ENCODE measurements at places on chromosomes 12 and 14.
A peak's percentile ranks its signal among the peaks of the same experiment; 100 is the strongest.

DNA sequence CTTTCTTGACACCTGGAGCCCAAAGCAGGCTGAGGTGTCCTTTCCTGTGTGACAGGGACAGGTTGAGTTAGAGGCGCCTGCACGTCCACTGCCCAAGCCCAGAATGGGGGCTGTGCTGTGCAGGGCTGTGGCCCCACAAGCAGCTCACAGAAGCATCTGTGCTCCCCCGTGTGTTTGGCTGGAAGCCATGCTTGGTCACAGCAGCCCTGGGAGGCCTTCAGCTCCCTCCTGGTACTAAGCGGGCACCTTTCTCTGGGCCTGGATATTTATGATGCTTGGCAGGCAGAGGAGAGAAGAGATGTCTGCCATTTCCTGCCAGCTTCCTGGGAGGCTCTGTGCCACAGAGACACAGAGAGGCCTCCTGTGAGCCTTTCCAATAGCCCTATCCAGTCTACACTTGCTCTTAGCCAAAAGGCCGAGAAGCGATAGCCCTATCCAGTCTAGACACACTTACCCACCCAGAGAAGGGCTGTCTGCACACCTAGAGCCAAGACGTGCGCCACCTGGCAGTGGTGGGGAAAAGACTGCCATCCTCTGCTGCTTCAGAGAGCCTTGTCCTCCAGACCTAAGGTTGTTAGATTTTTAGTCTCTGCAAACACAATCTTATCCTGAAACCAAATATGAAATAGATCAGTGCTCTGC lies 117.4 kb downstream of the GCH1 start:
- DNase-seq: no peak

- no peak for DNase-seq
These were observed 95.4 kb downstream of the ITPR2 start for GRCh38 chr12:26737487-26738030.

DNA sequence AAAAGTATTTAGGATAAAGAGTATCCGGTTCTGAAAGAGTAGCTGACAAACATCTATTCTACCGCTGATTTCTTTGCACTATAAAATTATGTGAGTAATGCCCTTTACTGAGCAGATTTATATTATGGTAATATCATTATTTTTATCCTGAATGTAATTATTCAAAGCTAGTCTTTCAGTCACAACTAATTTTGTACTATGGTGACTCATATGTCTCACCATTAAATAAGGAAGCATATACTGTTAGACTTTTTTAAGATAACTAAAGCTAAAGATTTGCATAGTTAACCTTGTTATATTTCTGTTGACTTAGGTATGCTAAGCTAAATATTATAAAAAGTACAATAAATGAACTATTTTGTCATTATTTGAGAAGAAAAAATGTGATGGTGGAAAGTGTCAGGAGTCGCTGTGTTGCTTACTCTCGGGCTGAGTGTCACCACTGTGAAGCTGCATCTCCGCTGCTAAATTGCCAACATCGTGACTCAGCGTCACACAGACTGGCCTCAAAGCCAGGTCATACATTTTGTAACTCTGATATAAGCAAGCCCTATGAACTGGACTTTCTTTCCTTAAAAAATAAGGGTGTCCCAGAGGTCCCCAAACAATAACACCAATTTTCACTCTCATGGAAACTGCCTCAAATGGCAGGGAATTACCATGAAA lies 69.1 kb upstream of the SSTR1 start:
- DNase-seq: no peak

GRCh38 chr14:99883866-99884650 lies 90.8 kb downstream of the EML1 start:
- DNase-seq: no peak

DNA sequence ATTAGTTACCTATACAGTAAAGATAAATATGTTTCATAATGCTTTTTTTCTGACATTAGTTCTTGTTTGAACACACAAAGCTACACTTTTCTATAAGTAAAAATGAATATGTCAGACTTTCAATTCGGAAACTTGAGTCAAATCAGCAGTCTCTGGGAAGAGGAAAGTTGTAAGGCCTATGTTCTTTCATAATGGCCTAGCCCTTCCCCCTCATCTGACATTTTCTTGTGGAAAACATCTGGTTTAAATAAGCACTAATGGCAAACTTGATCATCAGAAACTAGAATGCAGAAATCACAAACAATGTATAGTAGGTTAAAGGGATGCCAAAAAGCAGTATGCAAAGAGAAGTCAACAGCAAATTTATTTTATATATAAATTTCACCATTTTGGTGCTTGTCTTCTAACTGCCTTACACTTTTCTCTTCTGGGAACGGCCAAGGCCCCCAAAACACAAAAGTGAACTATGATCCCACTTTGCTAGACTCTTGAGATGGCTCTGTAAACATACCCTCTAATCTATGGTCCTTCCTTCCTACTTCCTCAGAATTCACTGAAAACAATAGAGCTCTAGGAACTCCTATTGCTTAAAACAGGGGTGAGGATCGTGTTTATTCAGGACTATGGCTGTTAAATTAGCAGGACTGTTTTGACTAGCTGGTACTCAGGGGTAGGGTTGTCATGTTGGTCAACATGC lies 444.1 kb downstream of the RAD51B start:
- no peak for DNase-seq

GRCh38 chr14:22556021-22556989 lies 32.7 kb downstream of the DAD1 start:
- DNase-seq: peak; percentile 96

- no peak for DNase-seq
These were observed 157.9 kb upstream of the GRIP1 start for GRCh38 chr12:66836623-66837310.

DNA sequence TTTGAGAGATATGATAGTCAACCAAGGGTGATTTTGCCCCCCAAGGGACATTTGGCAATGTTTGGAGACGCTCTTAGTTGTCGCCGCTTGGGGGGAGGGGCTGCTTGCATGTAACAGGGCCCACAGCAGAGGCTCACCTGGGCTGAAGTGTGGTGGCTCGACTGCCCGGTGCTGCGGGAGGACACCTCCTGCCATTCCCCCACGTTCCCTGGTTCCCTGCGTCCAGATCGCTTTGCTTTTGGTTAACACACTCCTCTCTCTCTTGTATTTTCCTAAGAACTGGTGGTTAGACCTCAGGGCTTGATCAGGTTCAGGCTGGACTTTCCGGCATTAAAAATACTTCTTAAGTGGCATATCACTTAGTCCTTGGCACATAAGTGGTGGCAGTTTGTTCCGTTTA lies 18.9 kb downstream of the PPP2R5C start:
- DNase-seq: no peak

DNA sequence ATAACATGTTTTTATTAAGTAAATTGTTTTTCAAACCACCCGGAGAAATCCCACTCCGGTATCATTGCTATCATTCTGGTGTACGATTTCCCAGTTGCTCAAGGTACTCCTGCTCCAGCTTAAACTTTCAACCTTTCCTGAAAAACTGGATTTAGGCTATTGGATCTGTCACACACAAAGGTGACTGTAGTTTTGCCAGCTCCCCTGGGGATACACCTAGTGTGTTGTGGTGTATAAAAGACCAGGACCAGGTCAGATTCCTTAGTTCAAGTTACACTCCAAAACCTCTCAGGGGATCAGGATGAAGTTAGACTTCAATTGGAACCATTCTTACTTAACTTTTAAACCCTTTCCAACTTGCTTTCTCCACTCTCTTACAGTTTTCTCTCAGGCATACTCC lies 303.9 kb downstream of the NOVA1 start:
- no peak for DNase-seq

- no peak for DNase-seq
These were observed 1635.4 kb upstream of the FLRT2 start for GRCh38 chr14:83894568-83894967.

- no peak for DNase-seq
These were observed 117.5 kb downstream of the DYRK2 start for GRCh38 chr12:67765776-67766766.

DNA sequence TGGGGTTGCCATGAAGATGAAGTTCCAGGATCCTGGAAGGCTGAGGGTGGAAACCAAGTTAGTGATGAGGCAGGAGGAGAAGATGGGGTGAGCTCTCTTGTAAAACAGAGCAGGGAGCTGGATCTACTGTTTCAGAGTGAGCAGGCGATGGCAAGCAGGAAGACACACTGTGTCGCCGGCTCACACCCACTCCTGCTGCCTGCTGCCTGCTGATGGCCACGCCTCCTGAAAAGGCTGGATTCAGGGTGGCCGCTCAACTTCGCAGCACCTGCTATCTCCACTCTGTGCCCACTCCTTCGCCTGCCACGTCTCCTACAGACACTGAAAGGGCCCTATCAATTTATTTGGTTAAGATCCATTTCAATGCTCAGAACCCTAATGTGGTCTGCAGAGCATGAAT lies 96.1 kb downstream of the RBM19 start:
- no peak for DNase-seq

- no peak for DNase-seq
These were observed 13.8 kb downstream of the ZC2HC1C start for GRCh38 chr14:75083271-75083670.

DNA sequence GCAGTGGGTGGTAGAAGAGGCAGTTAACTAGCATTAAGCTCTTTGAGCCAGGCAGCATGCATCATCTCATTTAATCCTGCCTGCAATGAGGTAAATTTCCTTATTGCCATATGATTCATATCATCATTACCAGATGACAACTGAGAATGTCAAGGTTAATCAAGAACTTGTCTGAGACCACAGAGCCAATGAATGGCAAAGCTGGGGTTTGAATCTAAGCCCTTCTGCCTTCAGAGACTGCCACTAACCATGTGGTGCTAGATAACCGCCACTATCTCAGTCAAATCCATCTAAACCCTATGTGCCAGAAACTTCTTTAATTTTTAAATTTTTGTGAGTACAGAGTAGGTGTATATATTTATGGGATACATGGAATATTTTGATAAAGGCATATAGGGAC lies 77.8 kb upstream of the GRIP1 start:
- DNase-seq: no peak

DNA sequence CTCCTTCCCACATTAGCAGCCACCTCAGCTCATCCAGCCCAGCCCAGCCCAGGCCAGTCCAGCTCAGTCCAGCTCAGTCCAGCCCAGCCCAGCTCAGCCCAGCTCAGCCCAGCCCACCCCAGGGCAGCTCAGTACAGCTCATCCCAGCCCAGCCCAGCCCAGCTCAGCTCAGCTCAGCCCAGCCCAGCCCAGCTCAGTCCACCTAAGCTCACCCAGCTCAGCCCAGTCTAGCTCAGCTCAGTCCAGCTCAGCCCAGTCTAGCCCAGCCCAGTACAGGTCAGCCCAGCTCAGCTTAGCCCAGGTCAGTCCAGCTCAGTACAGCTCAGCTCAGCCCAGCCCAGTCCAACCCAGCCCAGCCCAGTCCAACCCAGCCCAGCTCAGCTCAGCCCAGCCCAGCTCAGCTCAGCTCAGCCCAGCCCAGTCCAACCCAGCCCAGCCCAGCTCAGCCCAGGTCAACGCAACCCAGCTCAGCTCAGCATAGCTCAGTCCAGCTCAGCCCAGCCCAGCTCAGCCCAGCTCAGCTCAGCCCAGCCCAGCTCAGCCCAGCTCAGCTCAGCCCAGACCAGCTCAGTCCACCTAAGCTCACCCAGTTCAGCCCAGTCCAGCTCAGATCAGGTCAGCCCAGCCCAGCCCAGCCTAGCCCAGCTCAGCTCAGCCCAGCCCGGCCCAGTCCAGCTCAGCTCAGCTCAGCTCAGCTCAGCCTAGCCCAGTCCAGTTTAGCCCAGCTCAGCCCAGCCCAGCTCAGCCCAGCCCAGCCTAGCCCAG lies 63.0 kb downstream of the TMEM121 start:
- DNase-seq: no peak

- DNase-seq: no peak
These were observed 337.0 kb downstream of the FSCB start for GRCh38 chr14:44170101-44170500.

- DNase-seq: no peak
These were observed 142.0 kb downstream of the DUSP6 start for GRCh38 chr12:89210277-89210676.

- no peak for DNase-seq
These were observed 488.0 kb upstream of the STXBP6 start for GRCh38 chr14:25537846-25538455.

GRCh38 chr14:79727900-79728299 lies 483.4 kb downstream of the DIO2 start:
- DNase-seq: no peak

All from stimulated activated CD8-positive, alpha-beta memory T cell treated with anti-CD3 and anti-CD28 coated beads, Interleukin-15, amount 100 ng/mL, for 48 hours (primary cell).